Stimulated activated CD8-positive, alpha-beta memory T cell treated with anti-CD3 and anti-CD28 coated beads, Interleukin-15, amount 100 ng/mL, for 24 hours (primary cell): ENCODE measurements at places on chromosomes 4 and X.

DNA sequence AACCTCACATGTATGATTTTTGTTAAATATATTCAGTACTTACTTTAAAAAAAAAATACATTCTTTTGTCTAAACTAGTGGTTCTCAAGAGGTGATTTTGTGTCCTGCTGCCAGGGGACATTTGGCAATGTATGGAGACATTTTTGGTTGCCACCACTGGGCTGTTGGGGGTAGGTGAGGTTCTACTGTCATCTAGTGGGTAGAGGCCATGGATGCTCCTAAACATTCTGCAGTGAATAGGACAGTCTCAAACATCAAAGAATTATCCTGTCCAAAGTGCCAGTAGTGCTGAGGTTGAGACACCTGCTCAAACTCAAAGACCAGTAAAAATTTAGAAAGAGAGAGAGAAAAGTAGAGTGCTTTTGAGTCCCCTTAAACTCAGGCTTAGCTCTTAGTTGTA is 32.9 kb upstream of the PGM2 start:
- DNase-seq: no peak

- DNase-seq: no peak
Measured at GRCh38 chr4:1227816-1228215, 21.1 kb downstream of the CTBP1 start.

GRCh38 chr4:141642063-141642462 is 5.7 kb downstream of the IL15 start:
- no peak for DNase-seq

DNA sequence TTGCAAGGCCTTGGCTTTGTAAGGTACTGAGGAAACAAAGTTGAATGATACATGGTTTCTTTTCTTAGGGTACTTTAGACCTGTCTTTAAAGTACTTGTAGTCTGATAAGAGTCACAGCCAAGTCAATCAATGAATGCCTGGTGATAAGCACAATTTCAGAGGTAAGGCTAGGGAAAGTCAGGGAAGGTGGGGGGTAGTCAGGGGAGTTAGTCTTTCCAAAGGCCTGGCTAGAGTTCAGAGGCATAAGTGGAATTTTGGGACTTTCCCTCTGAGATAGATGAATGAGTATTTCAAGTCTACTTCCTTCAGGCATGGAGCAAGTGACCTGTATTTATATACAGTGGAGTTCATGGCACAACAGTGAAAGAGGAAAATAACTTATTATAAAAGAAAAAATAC is 78.3 kb downstream of the SLC4A4 start:
- DNase-seq: no peak
